Camera-type eye (tissue), 1 donor: ENCODE measurements at places on chromosomes 16 and 17. TPM values are rescaled to one million over a fixed set of nuclear protein-coding genes. Genes with fewer than 3 reads are reported as not detected.

The KCNH6 gene
- total RNA-seq = 24.6 TPM

The RAB11FIP4 gene
- total RNA-seq = 31.0 TPM

The OTOP3 gene
- total RNA-seq = not detected

The CBLN1 gene
- total RNA-seq = 6.8 TPM

The SMIM22 gene
- total RNA-seq = not detected

The CES3 gene
- 0.77 TPM for total RNA-seq

The KRT31 gene
- total RNA-seq = not detected

The MYH11 gene
- 190 TPM for total RNA-seq

The LGALS9 gene
- total RNA-seq = 7.1 TPM

The KIF2B gene
- total RNA-seq = not detected

The BHLHA9 gene
- total RNA-seq = not detected

The ZNF213 gene
- total RNA-seq = 13.0 TPM

The CD300A gene
- total RNA-seq = 1.8 TPM

The SLC26A11 gene
- total RNA-seq = 26.8 TPM

The TGFB1I1 gene
- total RNA-seq = 26.6 TPM

The MSLN gene
- total RNA-seq = 19.4 TPM

The GPR139 gene
- total RNA-seq = 0.38 TPM

The OSGIN1 gene
- 1.7 TPM for total RNA-seq

The FASN gene
- total RNA-seq = 61.6 TPM

The KCNJ16 gene
- total RNA-seq = 0.66 TPM

The BRIP1 gene
- 11.0 TPM for total RNA-seq

The ZNF768 gene
- total RNA-seq = 26.4 TPM

The XAF1 gene
- 30.8 TPM for total RNA-seq

The KRTAP4-1 gene
- not detected for total RNA-seq

The SHISA6 gene
- 4.7 TPM for total RNA-seq

The BAHCC1 gene
- 34.8 TPM for total RNA-seq

The SLC35G6 gene
- total RNA-seq = not detected

The ATF7IP2 gene
- total RNA-seq = 13.4 TPM

The NPIPB13 gene
- not detected for total RNA-seq

The AMDHD2 gene
- total RNA-seq = 31.7 TPM

The RPRML gene
- total RNA-seq = not detected

The CSH2 gene
- not detected for total RNA-seq

The WSB1 gene
- 397 TPM for total RNA-seq

The TNFRSF13B gene
- total RNA-seq = not detected

The SPEM2 gene
- total RNA-seq = not detected

The PNMT gene
- 1.2 TPM for total RNA-seq

The PMP22 gene
- total RNA-seq = 120 TPM

The IL32 gene
- total RNA-seq = 33.9 TPM

The SEZ6 gene
- total RNA-seq = 21.8 TPM

The SLC22A31 gene
- total RNA-seq = not detected

The MPV17L gene
- 12.5 TPM for total RNA-seq

The PABPN1L gene
- total RNA-seq = 0.38 TPM

The SLC6A2 gene
- total RNA-seq = 9.0 TPM

The ACAP1 gene
- 6.2 TPM for total RNA-seq

The SYNGR3 gene
- total RNA-seq = 6.5 TPM

The STX1B gene
- total RNA-seq = 9.1 TPM

The PTGES3L gene
- total RNA-seq = 4.0 TPM

The KRT12 gene
- total RNA-seq = 50.0 TPM
